ENCODE measurements at places on chromosomes 5 and 9.

GRCh38 chr5:119435436-119436132 lies 16.7 kb upstream of the HSD17B4 start:
- DNase-seq, result peak; percentile 50

- no peak for DNase-seq
These were observed 37.2 kb downstream of the TRIM36 start for GRCh38 chr5:115132465-115132864.

DNA sequence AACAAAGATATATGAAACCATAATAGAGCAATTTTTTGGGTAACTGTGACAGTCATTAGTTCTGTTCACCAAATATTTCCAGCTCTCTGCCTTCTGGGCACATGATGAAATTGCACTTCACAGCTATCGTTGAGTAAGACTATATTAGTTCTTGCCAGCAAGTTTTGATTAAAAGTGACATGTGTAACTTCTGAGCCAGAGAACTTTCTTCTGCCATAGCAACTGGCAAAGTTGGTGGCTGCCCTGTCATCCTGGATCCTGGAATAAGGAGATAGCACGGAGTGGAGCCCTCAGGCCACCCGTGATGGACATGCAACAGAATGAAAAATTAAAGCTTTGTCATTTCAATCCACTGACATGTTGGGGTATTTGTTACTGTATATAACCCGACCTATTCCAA lies 194.4 kb upstream of the VCAN start:
- no peak for DNase-seq

- DNase-seq, result no peak
These were observed 55.4 kb upstream of the SGCD start for GRCh38 chr5:156271569-156271968.

- DNase-seq, result no peak
These were observed 72.1 kb upstream of the ANKRD55 start for GRCh38 chr5:56305001-56305950.

DNA sequence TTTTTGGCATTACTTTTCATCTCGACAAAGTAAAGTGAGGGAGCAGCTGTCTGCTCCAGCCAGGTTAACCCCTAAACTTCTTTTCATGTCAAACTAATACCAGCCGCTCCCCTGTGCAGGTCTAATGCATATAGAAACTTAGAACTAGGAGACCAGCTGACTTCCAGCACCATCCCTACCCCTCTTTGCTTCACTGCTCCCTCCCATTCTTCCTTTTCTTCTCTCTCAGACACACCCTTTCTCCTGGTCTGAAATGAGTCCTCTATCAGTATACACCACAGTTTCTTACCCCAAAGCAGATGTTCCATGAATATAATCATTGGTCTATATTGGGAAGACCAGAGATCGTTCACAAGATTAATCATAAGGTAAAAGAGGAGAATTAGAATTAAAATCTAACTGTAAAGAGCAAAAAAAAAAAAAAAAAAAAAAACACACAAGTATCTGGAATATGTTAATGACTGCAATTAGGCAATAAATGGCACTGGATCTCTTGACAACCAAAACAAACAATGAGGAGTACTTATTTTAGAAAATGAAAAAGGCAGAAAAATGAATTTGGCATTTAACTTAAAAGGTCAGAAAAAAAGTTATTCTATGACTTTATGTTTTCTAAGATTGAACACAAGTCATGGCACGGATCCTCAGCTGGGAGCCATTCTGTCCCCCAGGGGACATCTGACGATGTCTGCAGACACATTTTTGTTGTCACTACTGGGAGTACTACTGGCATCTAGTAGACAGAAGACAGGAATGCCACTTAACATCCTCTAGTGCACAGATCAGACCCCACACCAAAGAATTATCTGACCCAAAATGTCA lies 209.8 kb downstream of the PJA2 start:
- DNase-seq, result no peak

Data from stimulated activated CD8-positive, alpha-beta memory T cell treated with anti-CD3 and anti-CD28 coated beads, Interleukin-15, amount 100 ng/mL, for 48 hours (primary cell).